Putamen (tissue), 1 donor: ENCODE measurements at places on chromosomes 6 and 20.

DNA sequence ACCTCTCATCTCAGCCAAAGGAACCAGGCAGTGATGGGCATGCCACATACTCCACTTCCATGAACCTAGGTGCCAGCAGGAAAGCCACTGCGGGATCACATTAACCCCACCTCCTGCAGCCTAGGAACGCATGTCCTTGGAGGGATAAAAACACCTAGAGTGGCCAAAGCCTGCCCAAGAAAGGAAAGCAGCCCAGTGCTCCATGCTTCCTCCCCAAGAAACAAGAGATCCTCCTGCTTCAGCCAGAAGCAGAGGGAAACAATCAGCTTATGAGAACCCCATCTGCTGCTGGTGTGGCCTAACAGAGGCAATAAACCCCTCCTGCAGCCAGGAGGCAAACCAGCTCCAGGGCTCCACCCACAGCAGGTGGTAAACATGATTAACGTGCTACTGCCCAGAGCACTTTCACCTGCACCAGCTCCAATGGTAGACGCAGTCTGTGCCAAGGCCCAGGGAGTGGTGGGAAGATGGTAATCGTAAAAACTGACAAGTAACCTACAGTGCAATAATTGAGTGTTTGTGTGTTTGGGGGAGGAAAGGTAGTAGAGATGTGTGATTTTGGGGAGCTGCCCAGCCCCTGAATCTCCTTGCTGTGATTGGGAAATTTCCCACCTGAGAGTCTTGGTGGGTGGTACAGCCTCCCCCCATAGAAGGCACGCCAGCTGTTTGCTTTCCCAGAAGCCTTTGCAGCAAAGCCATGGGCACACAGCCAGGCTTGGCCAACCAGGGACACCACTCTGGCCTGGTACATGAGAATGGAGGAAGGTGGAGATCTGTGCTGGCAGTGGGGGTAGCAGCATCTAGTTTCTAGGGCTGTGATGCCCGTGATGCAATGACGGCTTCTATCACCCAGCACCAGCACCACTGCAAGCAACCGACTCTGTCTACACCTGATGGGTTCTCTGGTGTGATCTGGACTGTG is 50.6 kb upstream of the TBC1D7 start:
- DNase-seq: no peak

- no peak for DNase-seq
Measured at GRCh38 chr6:113629975-113630737, 227.0 kb upstream of the MARCKS start.

DNA sequence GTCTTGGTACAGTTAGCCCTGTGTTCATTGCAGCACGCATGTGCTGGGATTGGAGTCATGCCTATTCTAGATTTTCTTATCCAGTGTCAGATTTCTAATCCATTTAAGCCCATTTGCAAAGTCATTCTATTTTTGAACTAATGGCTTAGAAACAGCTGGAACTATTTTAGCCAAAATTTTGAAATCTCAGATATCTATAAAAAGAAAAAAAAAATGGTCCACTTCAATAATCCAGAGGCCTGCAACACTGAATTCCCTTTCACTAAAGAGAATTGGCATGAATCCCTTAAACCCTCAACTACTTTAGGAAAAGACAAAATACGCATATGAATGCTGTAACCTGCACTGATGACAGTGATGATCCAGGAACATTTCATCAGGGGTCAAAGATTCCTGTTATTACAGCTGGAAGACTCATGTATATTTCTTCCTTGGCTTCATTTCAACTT is 1.5 kb downstream of the COL21A1 start:
- DNase-seq: no peak

GRCh38 chr6:126786262-126786661 is 332.2 kb upstream of the RSPO3 start:
- no peak for DNase-seq
